ENCODE measurements at places on chromosomes 7 and 10. TPM values are rescaled to one million over a fixed set of nuclear protein-coding genes. Genes with fewer than 3 reads are reported as not detected.

Gene NEBL
- total RNA-seq, result 22.2 TPM

Gene PNLIPRP1
- total RNA-seq, result not detected

Gene HOXA6
- total RNA-seq, result 15.3 TPM

Gene CREM
- total RNA-seq, result 183 TPM

Gene SLC39A12
- total RNA-seq, result not detected

DNA sequence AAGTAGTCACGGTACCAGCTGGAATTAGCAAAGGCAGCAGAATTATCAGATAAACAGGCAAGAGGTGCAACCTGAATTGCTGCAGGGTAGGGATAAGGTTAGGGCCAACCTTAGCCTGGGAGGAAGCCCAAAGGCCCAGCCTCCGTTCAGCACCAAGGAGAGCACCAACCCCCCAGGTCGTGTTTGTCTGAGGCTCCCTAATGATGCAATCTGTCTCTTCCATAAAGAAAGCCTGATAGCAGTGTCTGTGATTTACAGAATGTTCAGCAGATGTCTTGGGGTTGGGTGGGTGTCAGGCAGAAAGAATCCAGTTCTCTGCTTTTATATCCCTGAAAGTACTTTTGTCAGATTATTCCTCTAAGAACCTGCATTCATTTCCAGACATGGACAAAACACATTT is 328.4 kb upstream of the AOAH start:
- no peak for DNase-seq
- H3K27me3 ChIP-seq, result no peaks in the 10 kb centered on the region
- H3K36me3 ChIP-seq, result no peaks in the 10 kb centered on the region
- no peak overlapping the region for H3K4me3 ChIP-seq
- no peaks in the 10 kb centered on the region for H3K4me1 ChIP-seq

DNA sequence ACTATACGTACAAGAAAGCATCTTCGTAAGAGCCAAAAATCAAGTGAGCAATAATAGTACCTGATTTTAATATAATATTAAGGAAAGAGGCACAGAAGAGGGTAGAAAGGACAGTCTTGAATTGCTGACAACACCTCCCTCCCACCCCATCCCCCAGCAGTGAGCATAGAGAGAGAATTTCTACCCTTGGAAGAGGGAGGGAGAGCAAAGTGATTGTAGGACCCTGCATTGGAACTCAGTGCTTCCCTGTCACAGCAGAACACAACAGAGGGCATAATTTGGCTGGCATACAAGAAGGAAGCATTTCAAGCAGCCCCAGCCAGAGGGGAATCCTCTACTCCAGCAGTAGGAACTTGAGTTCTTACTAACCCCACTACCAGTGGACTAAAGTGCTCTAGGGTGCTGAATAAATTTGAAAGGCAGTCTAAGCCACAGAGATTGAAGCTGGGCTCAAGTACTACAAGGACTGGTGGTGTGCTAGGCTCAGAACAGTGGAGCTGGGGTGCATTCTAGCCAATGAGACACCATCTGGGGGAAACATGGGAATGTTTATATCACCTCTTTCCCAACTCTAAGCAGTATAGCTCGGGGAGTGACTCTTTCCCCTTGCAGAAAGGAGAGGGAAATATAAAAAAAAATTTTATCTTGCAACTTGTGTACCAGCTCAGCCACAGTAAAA is 44.2 kb downstream of the PCLO start:
- DNase-seq, result no peak
- no peak overlapping the region for H3K27ac ChIP-seq
- no peaks in the 10 kb centered on the region for H3K27me3 ChIP-seq
- no peaks in the 10 kb centered on the region for H3K36me3 ChIP-seq
- H3K4me1 ChIP-seq, result no peaks in the 10 kb centered on the region
- no peak overlapping the region for H3K4me3 ChIP-seq

- no peak overlapping the region for H3K4me3 ChIP-seq
- peaks cover 15% of the 10 kb centered on the region for H3K4me1 ChIP-seq
- H3K36me3 ChIP-seq, result no peaks in the 10 kb centered on the region
- no peak for DNase-seq
These were observed 102.2 kb downstream of the RNF216 start for GRCh38 chr7:5679048-5679812.

- no peak for DNase-seq
- no peaks in the 10 kb centered on the region for H3K36me3 ChIP-seq
- no peaks in the 10 kb centered on the region for H3K4me1 ChIP-seq
These were observed 88.2 kb downstream of the BBS9 start for GRCh38 chr7:33217595-33217994.

- no peak overlapping the region for H3K27ac ChIP-seq
- no peak for DNase-seq
- H3K4me3 ChIP-seq, result no peak overlapping the region
- H3K4me1 ChIP-seq, result no peaks in the 10 kb centered on the region
- H3K36me3 ChIP-seq, result no peaks in the 10 kb centered on the region
These were observed 38.5 kb downstream of the GHRHR start for GRCh38 chr7:31002256-31002655.

- H3K4me1 ChIP-seq, result no peaks in the 10 kb centered on the region
- no peak overlapping the region for H3K4me3 ChIP-seq
- no peaks in the 10 kb centered on the region for H3K36me3 ChIP-seq
- H3K27me3 ChIP-seq, result no peaks in the 10 kb centered on the region
- H3K27ac ChIP-seq, result no peak overlapping the region
- DNase-seq, result no peak
These were observed 28.0 kb downstream of the SIRT1 start for GRCh38 chr10:67912331-67912946.

DNA sequence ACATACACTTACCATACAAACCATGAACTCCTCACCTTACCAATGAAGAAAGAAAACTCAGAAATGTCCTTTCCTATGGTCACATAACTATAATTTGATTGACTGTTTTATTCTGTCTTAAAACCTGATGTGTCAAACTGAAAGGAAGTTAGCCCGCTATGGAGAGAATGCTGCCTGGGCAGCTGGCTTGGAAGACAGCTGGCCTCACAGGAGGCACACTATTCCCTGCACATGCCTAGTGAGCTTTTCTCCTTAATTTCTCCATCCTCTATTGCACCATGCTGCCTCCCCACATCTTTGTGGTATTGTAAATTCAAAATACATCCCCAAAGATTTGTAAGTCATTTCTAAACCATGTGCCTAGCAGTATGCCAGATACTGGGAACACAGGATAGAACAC is 163.3 kb downstream of the STK31 start:
- H3K4me3 ChIP-seq, result no peak overlapping the region
- no peaks in the 10 kb centered on the region for H3K36me3 ChIP-seq
- H3K4me1 ChIP-seq, result no peaks in the 10 kb centered on the region
- no peaks in the 10 kb centered on the region for H3K27me3 ChIP-seq
- no peak overlapping the region for H3K27ac ChIP-seq

DNA sequence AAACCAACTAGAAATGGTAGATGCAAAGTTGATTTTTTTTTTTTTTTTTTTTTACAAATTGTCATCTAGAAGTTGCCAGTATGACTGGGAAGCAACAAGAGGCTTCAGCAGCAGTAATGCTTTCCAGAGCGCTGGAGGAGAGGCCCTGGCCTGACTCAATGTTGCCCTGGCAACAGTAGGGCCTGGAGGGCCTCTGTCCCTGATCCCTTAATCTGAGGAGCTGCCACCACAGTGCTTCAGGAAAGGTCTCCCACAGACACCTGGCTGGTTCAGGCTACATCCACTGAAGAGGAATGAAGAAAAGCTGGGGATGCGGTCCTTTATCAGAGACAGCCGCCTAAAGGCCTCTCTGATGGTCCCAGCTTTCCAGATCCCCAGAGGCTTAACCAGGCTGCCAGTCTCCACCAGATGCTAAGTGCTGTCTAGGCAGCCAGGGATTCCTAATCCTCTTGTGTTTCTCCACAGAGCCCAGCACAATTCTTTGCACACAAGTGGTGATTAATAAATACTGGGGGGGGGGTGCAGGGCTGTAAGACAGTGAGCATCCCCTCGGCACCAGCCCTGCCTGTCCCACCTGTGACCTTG is 33.7 kb downstream of the ZNF777 start:
- no peaks in the 10 kb centered on the region for H3K27me3 ChIP-seq
- H3K4me1 ChIP-seq, result no peaks in the 10 kb centered on the region
- DNase-seq, result no peak
- H3K4me3 ChIP-seq, result no peak overlapping the region

All from uterus (tissue), 4 donors.